Astrocyte (in vitro differentiated cells and primary cell): ENCODE measurements at places on chromosomes 12 and 14. TPM values are rescaled to one million over a fixed set of nuclear protein-coding genes. Genes with fewer than 3 reads are reported as not detected.

Gene AMIGO2
- total RNA-seq: 25.2 and 35.4 TPM in 2 replicates

DNA sequence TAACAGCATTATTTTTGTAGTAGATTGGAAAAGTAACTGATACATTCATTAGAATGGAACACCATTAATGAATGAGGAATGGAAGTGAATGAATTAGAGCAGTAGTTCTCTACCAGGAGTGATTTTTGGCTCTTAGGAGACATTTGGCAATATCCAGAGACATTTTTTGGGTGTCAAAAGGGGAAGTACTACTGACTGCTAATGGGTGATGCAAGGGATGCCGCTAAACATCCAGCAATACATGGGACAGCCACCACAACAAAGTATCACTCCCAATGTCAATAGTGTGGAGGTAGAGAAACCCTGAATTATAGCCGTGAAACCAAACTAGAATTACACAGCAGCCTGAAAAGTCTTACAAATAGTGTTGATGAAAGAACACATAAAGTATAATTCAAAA is 1.5 kb downstream of the CHURC1 start:
- DNase-seq: no peak

GRCh38 chr14:60175255-60175902 is 10.2 kb upstream of the DHRS7 start:
- no peak for DNase-seq

DNA sequence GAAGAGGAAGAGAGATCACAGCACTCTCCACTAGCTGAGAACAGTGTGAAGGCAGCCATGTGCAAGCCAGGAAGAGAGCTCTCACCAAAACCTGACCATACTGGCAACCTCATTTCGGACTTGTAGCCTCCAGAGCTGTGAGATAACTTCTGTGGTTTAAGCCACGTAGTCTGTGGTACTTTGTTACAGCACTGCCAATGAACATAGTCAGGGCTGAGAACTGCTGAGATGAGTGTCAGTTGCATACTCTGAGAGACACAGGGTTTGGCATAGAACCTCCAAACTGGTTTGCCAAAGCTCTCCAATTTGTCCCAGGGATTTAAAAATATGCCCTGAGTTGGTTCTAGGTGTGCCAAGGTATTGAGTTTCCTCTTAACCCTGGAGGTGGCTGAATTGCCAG is 218.6 kb downstream of the ATP23 start:
- DNase-seq: peak; percentile 33

GRCh38 chr12:50708631-50709030 is 55.3 kb upstream of the ATF1 start:
- no peak for DNase-seq
